ENCODE measurements at places on chromosomes 3 and 15. TPM values are rescaled to one million over a fixed set of nuclear protein-coding genes. Genes with fewer than 3 reads are reported as not detected.

Gene COX17
- 24.6 TPM for total RNA-seq

Gene GOLGA8J
- not detected for total RNA-seq

Gene BCL6
- total RNA-seq: 79.6 TPM

Gene TEX55
- total RNA-seq: not detected

Gene KLHL6
- 24.2 TPM for total RNA-seq

Gene ADAMTS9
- total RNA-seq: not detected

Gene DNAJC19
- total RNA-seq: 40.2 TPM

Gene PRSS50
- not detected for total RNA-seq

DNA sequence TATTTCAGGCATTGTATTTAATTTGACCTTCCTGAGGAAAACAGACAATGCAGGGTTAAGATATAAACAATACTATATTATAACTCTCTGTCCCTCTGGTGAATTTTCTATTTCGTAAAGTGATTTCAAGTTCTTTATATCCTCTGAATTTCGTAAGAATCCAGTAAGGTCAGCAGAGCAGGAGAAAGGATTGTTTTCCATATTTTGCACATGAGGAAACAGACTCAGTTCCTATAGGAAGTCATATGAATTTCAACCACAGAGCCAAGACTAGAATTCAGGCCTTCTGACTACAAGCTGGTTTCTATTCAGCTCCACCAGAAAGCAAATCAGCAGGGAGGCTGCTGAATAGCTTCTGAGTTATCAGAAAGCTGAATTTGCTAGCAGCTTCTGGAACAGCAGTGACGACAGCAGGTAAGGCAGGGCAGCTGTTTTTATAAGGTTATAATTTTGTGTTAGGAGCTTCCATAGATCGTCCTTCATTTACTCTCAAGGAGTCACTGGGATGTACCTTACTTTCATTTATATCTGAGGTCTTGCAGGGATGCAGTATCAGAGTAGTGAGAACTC lies 11.1 kb upstream of the PLAAT1 start:
- H3K27me3 ChIP-seq: no peaks in the 10 kb centered on the region
- H3K27ac ChIP-seq: no peak overlapping the region
- H3K4me1 ChIP-seq: no peaks in the 10 kb centered on the region
- no peaks in the 10 kb centered on the region for H3K36me3 ChIP-seq

- no peak overlapping the region for H3K4me3 ChIP-seq
- no peak overlapping the region for H3K27ac ChIP-seq
- no peaks in the 10 kb centered on the region for H3K36me3 ChIP-seq
- H3K27me3 ChIP-seq: no peaks in the 10 kb centered on the region
- DNase-seq: no peak
These were observed 50.0 kb upstream of the GSK3B start for GRCh38 chr3:120144267-120144666.

- H3K4me3 ChIP-seq: no peak overlapping the region
- no peaks in the 10 kb centered on the region for H3K27me3 ChIP-seq
- DNase-seq: no peak
- H3K36me3 ChIP-seq: no peaks in the 10 kb centered on the region
- H3K4me1 ChIP-seq: peaks cover 64% of the 10 kb centered on the region
These were observed 35.8 kb downstream of the ZNF710 start for GRCh38 chr15:90036806-90037510.

DNA sequence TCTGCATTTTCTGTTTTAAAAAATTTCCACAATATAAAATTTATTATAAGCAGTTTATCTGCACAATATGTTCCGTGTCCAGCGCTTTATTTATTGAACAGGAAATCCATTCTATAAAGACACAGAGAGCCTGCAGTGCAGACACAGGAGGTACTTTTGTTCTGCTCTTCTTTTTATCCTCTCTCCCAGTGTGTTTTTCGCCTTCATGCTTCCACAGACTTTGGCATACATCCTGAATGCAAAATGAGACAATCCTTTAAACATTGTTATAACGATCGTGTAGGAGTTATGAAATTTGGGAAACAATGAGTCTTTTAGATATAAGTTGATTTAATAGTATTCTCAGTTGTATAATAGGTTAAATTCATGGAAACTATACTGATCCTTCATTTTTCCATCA lies 749.2 kb downstream of the NAALADL2 start:
- no peaks in the 10 kb centered on the region for H3K36me3 ChIP-seq
- H3K4me1 ChIP-seq: no peaks in the 10 kb centered on the region
- H3K4me3 ChIP-seq: no peak overlapping the region
- no peaks in the 10 kb centered on the region for H3K27me3 ChIP-seq

GRCh38 chr3:53890726-53891475 lies 758 bp downstream of the SELENOK start:
- peaks cover 21% of the 10 kb centered on the region for H3K4me1 ChIP-seq
- peak overlapping the region; percentile 96 for H3K27ac ChIP-seq
- peaks cover 5% of the 10 kb centered on the region for H3K27me3 ChIP-seq
- peak overlapping the region; percentile 88 for H3K4me3 ChIP-seq
- peaks cover 16% of the 10 kb centered on the region for H3K36me3 ChIP-seq

DNA sequence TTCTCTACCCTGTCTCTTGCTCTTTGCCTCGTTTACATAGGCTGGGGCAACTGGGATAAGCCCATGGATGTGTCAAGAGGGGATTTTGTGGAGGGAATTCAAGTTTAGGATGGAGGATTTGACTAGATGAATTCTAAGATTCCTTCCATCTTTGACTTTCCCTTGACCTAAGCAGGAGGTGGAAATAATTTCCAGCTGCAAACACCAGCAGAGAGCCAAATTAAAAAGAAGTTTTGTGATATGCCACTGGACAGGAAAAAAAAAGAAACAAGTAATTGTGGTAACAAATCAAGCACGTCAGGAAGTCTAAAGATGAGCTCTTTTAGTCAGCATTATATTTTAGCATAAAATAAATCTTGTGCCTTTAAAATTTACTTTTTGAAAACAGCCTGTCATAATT lies 49.8 kb downstream of the KCNMB2 start:
- DNase-seq: no peak
- no peak overlapping the region for H3K27ac ChIP-seq
- H3K36me3 ChIP-seq: no peaks in the 10 kb centered on the region
- H3K27me3 ChIP-seq: peaks cover 4% of the 10 kb centered on the region

GRCh38 chr3:46926871-46927717 lies 49.5 kb downstream of the CCDC12 start:
- H3K27me3 ChIP-seq: no peaks in the 10 kb centered on the region
- no peak overlapping the region for H3K27ac ChIP-seq
- no peak overlapping the region for H3K4me3 ChIP-seq
- DNase-seq: no peak
- H3K36me3 ChIP-seq: peaks cover 51% of the 10 kb centered on the region
- H3K4me1 ChIP-seq: peaks cover 75% of the 10 kb centered on the region

GRCh38 chr15:42058791-42059190 lies 35.6 kb downstream of the PLA2G4D start:
- peaks cover 19% of the 10 kb centered on the region for H3K27me3 ChIP-seq
- H3K4me1 ChIP-seq: peaks cover 22% of the 10 kb centered on the region
- DNase-seq: no peak
- H3K27ac ChIP-seq: no peak overlapping the region
- H3K4me3 ChIP-seq: no peak overlapping the region

- DNase-seq: no peak
- no peak overlapping the region for H3K27ac ChIP-seq
- H3K27me3 ChIP-seq: no peaks in the 10 kb centered on the region
- no peaks in the 10 kb centered on the region for H3K4me1 ChIP-seq
- H3K4me3 ChIP-seq: no peak overlapping the region
These were observed 289.2 kb downstream of the ROBO2 start for GRCh38 chr3:77329116-77329515.

- no peak overlapping the region for H3K27ac ChIP-seq
- H3K4me1 ChIP-seq: no peaks in the 10 kb centered on the region
- DNase-seq: no peak
- no peaks in the 10 kb centered on the region for H3K36me3 ChIP-seq
- no peak overlapping the region for H3K4me3 ChIP-seq
These were observed 49.9 kb downstream of the FNDC3B start for GRCh38 chr3:172089250-172089649.

GRCh38 chr3:10353661-10354360 lies 32.9 kb upstream of the SEC13 start:
- no peak overlapping the region for H3K4me3 ChIP-seq
- no peaks in the 10 kb centered on the region for H3K36me3 ChIP-seq
- H3K27ac ChIP-seq: no peak overlapping the region
- H3K4me1 ChIP-seq: peaks cover 7% of the 10 kb centered on the region

DNA sequence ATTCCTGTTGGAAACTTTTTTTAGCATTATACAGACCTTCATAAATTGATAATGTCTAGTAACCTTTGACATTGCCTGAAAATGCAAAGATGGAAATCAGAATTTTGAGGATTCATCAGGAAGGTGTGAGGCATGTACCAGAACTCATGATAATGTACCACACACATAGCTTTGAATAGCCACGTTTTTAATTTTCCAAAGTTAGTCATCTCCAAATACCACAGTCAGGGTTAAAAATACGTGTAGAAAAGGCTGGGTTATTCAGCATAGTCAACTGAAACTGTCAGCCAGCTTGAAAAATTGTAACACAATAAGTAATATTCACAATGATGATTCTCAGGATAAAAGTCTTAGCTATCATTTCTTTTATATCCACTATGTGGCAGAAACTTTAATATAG lies 102.0 kb upstream of the THRB start:
- DNase-seq: no peak
- no peak overlapping the region for H3K27ac ChIP-seq
- H3K36me3 ChIP-seq: no peaks in the 10 kb centered on the region

DNA sequence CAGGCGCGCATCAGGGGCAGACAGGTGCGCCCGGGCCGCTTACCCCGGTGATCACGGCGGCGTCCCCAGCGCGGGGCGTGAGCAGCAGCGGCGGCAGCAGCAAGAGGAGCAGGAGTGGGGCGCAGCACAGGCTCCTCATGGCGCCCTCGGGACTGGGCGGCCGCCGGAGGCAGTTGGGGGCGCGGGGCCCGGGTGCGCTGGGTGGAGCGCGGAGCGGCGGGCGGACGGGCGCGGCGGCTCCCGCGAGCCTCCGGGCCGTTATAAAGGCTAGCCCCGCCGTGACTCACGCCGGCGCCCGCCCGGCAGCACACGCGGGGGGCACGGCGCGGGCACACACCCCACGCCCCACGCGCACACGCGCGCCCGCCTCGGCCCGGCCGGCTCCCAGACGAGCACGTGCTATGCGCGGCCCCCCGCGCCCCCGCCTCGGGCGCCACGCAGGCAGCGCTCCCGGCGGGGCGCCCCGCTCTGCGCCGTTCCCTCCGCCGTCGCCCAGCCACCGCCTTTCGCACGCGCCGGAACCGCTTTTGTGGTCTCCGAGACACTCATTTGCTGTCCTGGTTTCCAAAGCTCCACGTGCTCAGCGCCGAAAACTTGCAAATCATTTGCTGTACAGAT lies at the start of gene PROK2:
Gene PROK2, minus strand, starts transcription at position 235 of the 618 bp plus-strand sequence. Its CDS starts 96 bp downstream, at position 139.
- H3K4me3 ChIP-seq: peak within 1 kb of the TSS; percentile 35
- peaks cover 17% of the 10 kb centered on the region for H3K4me1 ChIP-seq
- peaks cover 62% of the 10 kb centered on the region for H3K27me3 ChIP-seq
- no peak within 1 kb of the TSS for H3K27ac ChIP-seq
- H3K36me3 ChIP-seq: no peaks in the 10 kb centered on the region
- no peak for DNase-seq

DNA sequence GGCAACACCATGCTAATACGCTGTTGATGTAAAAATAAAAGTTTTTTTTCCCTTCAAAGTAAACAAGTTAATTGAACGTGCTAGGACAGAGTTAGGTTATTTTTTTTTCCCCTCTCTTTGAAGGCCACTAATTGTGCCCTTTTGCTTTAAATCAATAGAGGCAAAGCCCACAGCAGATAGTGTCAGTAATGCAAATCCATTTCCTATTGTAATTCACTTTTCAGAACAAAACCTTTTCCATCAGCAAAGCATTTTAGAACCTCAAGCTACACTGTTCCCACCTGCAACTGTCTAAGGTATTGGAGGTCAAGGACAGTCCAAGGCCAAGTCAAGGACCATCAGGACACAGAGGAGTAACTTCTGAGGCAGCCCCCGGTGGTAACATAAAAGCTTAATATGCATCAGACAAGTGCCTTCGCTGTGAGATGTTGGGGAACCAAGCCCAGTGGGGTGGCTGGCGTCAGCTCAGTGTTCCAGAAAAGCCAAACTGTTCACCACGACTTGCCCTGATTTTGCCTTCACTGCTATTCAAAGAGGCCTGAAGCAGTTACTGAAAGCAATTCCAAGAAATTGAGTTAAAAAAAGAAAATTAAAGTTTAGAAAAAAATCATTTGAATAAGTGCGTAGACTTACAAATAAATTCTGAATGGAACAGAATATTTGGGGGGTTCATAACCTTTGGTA lies 65.8 kb upstream of the ICE2 start:
- peaks cover 23% of the 10 kb centered on the region for H3K36me3 ChIP-seq
- no peaks in the 10 kb centered on the region for H3K27me3 ChIP-seq
- no peak overlapping the region for H3K27ac ChIP-seq
- H3K4me3 ChIP-seq: no peak overlapping the region
- H3K4me1 ChIP-seq: peaks cover 68% of the 10 kb centered on the region

- no peaks in the 10 kb centered on the region for H3K36me3 ChIP-seq
- no peak overlapping the region for H3K27ac ChIP-seq
- H3K4me1 ChIP-seq: no peaks in the 10 kb centered on the region
- H3K27me3 ChIP-seq: no peaks in the 10 kb centered on the region
- no peak for DNase-seq
- H3K4me3 ChIP-seq: no peak overlapping the region
These were observed 246.5 kb upstream of the MDFIC2 start for GRCh38 chr3:70558956-70559355.

DNA sequence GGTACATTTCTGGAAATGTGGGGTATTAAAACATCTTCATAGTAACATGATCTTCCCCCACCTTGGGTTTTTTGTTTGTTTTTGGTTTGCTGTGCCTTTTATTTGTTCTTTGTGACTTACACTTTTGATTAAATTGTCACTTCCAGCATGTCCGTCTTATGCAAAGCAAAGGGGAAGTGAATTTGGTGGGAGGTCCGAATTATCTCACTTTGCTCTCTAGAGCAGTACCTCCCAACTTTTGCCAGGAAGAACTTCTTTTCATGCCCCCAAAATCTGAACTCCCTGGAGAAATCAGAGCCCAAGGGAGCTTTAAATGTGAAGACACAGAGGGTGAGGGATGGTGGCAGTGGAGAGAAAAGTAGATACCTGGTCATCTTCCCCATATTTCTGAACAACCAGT lies 173.1 kb downstream of the IL5RA start:
- DNase-seq: no peak
- H3K4me3 ChIP-seq: no peak overlapping the region
- no peaks in the 10 kb centered on the region for H3K36me3 ChIP-seq
- no peak overlapping the region for H3K27ac ChIP-seq

DNA sequence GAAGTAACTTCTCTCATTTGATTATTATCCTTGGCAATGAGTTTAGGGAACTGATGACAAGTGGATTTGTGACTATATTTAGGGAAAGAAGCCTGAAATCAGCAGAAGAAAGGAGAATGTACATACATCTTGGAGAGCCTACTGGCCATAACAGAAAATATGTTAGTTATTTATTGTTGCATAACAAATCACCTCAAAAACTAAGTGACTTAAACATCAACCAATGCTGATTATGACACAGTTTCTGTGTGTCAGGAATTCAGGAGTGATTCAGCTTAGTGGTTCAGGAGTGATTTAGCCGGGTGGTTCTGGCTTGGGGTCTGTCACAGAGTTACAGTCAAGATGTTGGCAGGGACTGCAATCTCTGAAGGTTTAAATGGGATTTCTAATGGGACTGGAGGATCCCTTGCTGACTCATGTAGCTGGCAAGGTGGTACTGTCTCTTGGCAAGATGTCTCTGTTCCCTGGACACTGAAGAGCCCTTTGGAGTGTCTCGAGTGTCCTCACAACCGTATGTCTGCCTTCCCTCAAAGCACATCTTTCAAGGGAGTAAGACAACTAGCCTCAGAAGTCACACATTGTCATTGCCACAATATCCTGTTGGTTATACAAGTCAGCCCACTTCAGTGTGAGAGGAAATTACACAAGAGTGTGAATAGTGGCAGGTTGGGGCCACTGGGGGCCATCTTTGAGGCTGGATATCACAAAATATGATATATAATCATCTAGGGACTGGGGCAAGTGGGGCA lies 248.9 kb downstream of the SV2B start:
- no peaks in the 10 kb centered on the region for H3K27me3 ChIP-seq
- H3K36me3 ChIP-seq: no peaks in the 10 kb centered on the region
- no peak for DNase-seq
- peaks cover 10% of the 10 kb centered on the region for H3K4me1 ChIP-seq
- H3K27ac ChIP-seq: no peak overlapping the region

Data from CD4-positive, alpha-beta T cell (primary cell).